ENCODE measurements at places on chromosomes 16 and 17.

GRCh38 chr17:76014100-76014924 is 12.8 kb downstream of the EVPL start:
- DNase-seq: peak; percentile 93

DNA sequence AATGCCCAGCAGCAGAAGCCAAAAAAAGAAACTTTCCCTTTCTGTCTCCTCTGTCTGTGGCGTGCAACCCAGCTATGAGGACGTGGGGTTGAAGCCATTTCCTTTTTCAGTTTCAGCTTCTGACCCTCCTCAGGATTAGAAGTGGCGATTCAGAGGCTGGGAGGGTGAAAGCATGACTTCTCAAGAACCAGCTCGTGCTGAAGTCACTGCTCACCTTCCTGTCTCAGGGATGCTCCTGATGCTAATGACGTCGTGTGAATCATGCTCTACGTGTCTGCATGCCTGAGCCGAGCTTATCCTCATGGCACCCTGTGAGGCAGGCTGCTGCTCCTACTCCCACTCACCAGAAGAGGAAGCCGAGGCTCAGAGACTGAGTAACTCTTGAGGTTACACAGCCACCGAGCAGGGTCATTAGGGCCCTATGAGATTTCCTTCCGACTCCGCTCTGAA is 5.7 kb upstream of the LPO start:
- DNase-seq: no peak

DNA sequence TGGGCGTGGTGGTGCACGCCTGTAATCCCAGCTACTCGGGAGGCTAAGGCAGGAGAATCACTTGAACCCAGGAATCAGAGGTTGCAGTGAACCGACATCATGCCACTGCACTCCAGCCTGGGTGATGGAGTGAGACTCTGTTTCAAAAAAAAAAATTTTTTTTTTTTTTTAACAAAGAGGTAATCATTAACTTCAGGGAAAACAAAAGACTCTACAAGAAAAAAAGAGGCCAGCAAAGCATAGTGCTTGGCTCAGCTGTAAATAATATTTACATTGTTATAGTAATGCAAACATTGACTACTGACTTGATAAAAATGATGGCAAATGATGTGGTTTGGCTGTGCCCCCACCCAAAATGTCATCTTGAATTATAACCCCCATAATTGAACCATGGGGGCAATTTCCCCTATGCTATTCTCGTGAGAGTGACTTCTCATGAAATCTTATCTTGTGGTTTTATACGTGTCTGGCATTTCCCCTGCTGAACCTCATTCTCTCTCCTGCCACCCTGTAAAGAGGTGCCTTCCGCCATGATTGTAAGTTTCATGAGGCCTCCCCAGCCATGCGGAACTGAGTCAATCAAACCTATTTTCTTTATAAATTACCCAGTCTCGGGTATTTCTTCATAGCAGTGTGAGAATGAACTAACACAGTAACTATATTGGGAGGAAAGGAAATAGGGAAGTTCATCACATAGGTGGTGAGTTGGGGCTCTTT is 12.7 kb upstream of the SSTR2 start:
- no peak for DNase-seq

DNA sequence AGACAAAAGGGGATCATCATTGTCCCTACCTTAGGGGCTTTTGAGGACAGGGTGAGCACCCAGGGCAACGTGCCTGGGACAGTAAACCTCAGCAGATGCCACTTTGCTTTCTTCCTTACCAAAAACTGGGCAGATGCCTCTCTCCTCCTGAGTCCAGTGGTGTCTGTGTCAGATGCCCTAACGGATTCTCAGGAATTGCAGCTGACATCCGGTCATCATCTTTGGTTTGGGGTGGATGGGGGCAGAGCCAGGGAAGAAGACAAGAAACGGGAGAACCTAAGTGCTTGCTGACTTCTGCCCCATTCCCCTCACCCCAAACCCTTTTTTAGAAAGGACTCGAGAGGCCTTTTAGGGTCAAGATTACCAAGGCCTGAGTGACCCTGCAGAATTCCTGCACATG is 187.5 kb downstream of the MSI2 start:
- DNase-seq: no peak

DNA sequence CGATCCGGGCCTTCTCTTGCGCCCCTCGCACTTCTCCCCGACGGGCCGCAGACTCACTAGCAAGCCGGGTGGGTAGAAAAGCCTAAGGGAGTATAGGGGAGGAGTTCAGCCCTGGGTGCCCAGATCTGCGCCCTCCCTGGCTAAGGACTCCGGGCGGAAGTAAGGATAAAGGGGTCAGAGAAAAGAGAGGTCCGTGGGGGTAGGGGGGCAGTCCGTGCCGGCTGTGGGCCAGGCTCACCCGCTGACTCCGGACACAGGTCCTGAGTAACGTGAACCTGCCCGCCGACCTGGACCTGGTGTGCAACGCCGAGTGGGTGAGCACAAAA is 1.8 kb downstream of the NAGS start:
- DNase-seq: no peak

- no peak for DNase-seq
Measured at GRCh38 chr16:65716737-65717700, 595.2 kb upstream of the CDH11 start.

DNA sequence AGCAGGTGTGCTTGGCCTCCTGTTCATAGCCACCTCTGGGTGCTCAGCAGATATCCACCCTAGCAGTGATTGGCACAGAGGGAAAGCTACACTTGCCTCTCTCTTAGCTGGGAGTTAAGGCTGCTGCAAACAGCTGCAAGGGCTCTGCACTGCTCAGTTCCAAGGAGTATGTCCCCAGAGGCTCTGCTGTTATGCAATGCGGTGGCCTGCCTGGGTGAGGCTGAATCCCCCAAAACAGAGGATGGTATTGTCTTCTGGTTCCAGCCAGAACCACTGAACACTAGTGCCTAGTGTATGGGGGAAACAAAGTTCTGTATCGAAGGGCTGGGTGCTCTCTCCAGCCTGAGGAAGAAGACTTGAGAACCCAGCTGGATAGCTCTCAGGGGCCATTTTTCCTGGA is 16.8 kb downstream of the TMEM94 start:
- DNase-seq: no peak

- no peak for DNase-seq
Measured at GRCh38 chr17:30552994-30553566, 75.9 kb downstream of the GOSR1 start.

DNA sequence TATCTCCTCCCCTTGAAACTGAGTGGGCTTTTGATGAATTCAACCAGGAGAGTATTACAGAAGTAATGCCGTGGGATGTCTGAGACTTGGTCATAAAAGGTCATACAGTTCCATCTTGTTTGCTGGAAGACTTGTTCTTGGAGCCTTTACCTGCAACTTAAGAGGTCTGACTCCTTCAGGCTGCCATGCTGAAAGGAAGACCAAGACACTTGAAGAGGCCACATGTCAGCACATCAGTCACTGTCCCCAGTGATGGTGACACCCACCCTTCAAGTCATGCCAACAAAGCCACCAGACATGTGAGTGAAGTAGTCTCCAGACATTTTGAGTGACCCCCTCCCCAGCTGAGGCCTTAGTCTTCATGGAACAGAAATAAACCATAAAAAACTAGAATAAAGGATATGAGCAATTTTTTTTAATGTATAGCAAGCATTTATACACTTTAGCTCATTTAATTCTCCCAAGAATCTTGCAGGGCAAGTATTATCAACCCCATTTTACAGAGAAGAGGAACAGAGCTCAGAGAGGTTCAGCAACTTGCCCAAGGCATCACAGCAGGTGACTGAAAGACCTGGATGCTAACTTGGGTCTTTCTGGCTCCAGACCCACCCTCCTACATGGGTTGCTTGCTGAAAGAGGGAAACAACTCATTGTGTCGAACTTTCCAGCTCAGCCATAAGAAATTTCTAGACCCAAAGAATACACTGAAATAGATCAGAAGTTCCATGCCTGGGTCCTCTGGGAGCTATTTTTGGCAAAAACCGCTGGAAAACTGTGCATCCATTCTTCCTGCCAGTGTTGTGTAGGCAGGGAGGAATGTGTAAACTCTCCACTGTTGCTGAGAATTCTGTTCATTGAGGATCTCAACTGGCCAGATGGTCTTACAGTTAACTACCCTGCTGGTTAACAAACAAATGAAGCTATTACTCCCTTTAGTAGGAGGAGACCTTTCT is 38.1 kb downstream of the SOCS1 start:
- DNase-seq: no peak

DNA sequence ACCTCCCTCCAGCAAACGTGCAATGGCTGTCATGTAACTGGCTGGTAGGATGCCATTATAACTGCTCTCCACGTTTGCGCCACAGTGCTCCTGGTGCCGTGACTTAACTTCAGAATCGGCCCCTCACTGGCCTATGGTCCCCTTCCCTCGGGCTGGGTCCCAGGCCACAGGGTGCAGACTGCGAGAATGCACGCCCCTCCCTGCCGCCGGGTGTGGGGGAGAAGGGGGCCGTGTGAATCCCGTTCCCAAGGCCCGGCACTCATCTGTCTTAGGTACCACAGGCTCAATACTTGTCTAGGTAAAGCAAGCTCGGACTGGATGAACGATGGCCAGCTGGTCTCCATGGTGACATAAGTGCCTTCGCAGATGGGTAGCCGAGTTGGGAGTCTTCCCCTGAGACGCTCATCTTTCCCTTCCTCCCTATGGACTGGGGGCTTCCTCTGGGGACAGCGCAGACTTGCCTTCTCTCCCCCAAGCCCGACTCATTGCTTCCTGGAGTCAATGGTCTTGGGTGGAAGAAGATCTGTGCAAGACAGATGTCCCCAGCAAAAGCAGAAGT is 37.8 kb downstream of the TIMM22 start:
- DNase-seq: no peak

GRCh38 chr17:11244776-11245175 is 3.8 kb downstream of the SHISA6 start:
- no peak for DNase-seq

GRCh38 chr17:20995873-20996723 is 46.7 kb downstream of the USP22 start:
- no peak for DNase-seq

DNA sequence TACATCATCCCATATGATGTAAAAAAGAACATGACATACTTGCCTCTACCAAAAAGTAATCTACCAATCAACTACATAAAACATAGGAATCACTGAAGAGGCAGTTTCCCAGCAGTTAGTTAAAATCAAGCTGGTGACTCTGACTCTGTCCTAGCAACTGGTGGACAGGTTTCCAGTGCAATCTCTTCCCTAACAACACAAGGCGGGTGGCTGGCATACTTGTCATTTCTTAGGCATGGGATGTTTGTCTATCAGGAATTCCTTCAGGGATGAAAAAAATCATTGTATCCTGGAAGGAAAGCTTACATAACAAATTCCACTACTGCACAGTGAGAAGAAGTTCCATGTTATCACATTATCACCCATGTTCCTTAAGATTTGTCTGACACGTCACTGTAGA is 50.9 kb downstream of the HELZ start:
- DNase-seq: no peak

- no peak for DNase-seq
Measured at GRCh38 chr17:3968886-3969524, 4.8 kb upstream of the ATP2A3 start.

- DNase-seq: no peak
Measured at GRCh38 chr16:48504216-48504615, 105.8 kb downstream of the N4BP1 start.
